AG10803 (cell line): ENCODE measurements at places on chromosomes 4 and X.

DNA sequence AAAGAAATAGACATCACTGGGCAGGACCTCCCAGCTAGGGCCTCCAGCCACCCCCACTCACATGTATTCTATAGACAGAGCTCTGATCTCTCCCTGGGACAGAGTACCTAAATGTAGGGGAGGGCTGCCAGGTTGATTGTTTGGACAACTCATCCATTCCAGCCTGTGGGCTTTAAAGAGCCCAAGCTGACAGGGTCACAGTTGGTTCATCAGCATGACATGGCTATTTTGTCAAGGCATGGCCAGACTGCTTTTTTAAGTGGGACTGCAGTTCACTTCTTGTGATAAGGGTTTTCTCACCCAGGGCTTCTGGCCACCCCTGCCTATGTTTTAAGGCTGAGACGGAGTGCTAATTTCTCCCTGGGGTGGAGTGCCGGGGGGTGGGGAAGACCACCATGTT lies 63.3 kb downstream of the KLHL4 start:
- DNase-seq: no peak

- no peak for DNase-seq
These were observed 331.6 kb downstream of the UNC5C start for GRCh38 chr4:95217197-95217596.

DNA sequence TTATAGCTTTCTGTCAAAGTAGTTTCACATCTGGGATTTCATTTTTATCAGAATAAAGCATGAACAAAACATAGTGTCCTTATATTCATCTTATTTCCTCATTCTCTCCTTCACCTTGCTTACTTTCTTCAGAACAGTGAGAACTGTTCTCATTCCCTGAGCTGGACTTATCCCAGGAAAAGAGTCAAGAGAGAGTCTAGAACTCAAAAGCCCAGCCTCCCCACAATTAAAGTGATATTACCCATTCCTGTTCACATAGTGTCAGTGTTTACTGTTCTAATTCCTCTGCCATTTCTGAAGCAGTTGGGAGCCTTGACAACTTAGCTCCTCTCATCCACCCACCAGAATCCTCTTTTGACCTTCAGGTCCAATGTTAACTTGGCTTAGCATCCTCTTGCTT lies 42.9 kb downstream of the RASSF6 start:
- DNase-seq: no peak

DNA sequence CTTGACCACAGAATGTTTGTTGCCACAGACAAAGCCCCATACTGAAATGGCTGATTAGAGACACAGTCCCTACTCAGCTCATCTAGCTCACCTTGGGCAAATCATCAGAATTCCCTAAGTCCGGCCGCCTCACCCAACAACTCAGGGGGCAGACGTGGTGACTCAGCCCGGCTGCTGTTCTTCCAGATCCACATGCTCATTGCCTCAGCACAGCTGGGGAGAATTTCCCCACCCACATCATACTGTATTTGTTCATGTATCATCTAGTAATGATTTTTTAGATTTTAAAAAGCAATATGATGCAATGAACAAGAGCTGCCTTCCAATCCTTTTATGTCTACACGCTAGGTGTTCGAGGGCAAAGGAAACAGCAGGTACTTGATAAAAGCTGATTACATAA lies 333.8 kb upstream of the TENM3 start:
- DNase-seq: peak; percentile 74

DNA sequence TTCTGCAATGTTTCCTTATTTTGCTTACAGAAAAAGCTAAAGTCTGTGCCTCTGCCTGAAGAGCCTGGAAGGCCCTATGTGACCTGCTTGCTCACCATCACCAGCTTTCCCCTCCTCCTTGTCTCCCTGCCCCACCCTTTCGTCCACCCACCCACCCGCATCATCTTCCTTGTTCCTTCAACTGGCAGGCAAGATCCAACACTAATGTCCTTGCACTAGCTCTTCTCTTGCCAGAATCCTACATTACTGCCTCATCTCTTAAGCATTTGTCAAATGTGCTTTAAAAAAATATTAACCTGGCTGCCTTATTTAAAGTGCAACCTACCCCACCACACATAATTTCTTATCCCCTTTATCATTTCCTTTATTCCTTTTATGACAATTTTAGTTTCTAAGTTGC lies 165.1 kb upstream of the PPP3CA start:
- DNase-seq: no peak

GRCh38 chr4:105092356-105092755 lies 54.3 kb upstream of the TET2 start:
- peak; percentile 73 for DNase-seq

- DNase-seq: no peak
These were observed 438.5 kb upstream of the INTU start for GRCh38 chr4:127194281-127194680.

DNA sequence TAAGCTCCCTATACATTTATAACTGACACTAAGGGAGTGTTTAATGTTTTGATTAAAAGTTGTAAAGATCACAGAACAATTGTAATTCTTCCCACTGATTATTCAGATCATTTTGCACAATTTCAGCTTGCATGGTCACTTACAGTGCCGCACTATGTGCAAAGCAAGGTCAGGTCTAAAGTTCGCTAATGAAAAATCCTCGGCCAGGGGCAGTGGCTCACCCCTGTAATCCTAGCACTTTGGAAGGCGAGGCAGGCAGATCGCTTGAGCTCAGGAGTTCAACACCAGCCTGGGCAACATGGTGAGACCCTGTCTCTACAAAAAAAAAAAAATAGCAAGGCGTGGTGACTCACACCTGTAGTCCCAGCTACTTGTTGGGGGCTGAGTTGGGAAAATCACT lies 57.0 kb downstream of the PKD2 start:
- no peak for DNase-seq

DNA sequence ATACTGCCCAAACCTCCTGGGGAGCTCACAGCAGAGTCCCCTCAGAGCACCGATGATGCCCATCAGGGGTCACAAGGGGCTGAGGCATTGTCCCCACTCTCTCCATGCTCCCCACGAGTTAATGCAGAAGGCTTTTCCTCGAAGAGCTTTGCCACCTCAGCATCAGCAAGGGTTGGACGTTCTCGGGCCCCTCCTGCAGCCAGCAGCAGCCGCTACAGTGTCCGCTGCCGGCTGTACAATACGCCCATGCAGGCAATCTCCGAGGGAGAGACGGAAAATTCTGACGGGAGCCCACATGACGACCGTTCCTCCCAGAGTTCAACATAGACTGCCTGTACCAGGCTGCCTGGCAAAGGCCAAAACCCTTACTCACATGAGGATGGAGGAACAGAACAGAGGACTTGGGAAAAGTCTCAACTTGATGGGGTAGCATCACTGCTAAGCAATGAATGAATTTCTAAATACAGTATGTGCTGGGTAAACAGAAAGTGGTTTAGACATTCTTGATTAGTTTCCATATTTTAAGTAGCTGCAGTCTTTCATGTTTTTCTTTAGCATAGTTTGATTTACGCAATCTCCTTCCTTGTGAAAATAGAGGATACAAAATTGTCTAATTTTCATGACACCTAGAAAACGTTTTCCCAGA lies 5.0 kb upstream of the SCML1 start:
- peak; percentile 65 for DNase-seq

DNA sequence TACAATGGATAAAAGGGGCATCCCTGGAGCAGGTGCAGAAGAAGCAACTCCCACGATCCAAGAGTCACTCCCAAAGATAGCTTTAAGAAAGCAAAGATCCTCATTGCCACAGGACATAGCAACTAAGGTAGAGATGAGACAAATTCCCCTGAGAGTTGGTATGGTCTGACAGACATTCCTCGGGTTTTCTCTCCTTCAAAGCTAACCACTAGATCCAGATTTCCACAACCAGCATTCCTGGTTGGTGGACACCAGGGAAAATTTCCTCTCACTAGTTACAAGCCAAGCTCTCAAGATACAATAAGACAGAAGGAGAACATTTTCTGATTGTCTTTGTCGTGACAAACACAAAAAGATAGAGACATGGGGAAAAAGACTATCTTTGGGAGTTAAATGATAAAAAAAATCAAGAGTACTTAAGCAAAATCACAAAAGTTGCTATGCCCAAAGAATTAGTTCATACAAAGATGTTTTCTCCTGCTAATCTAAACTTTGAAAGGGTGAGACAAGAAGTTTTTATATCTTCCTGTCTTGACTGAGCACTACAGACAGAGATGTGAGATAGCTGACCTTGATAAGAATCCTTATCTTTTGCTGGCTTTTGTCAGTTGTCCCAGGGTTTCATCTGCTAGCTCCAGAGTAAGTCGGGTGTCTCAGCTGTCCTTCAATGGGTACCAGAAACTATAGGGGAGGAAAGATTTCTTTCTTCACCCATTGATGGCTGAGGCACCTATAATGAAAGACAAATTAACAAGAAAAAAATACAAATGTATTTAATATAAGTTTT lies 200.5 kb downstream of the CENPC start:
- no peak for DNase-seq

DNA sequence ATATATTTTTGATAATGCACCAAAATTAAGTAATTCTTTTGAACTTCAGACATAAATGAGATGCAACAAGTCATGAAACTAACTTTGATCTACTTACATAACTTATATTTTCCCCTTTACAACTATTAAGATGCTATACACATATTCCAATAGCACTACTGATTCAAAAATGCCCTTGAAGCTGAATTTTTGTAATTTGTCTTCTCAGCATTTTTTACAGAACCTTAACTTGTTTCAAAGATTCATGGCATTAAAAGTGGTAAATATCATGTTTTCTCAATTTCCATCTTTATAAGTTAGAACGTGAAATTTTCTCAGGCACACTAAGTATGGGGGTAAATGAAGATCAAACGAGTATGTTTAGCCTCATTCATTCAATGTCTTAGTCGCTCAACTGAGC lies 460.0 kb upstream of the FAM241A start:
- DNase-seq: no peak

DNA sequence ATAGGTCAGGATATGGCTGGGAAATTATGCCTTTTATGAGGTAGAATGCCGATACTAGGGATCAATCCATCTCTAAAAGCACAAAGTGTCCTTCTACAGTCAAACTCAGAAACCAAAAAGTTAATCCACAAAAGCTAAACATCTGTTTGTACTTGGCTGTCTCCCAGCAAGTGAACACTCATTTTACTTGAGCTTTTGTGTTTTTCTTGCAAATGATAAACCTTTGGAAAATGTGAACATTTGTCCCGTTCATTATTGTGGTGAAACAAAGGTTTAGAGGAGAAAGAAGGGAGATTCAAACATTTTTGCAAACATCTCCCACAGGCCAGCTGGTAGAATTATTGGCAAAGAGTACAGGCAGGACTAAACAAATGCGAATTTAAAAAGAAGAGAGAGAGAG lies 300.6 kb upstream of the SPANXN1 start:
- DNase-seq: peak; percentile 40

DNA sequence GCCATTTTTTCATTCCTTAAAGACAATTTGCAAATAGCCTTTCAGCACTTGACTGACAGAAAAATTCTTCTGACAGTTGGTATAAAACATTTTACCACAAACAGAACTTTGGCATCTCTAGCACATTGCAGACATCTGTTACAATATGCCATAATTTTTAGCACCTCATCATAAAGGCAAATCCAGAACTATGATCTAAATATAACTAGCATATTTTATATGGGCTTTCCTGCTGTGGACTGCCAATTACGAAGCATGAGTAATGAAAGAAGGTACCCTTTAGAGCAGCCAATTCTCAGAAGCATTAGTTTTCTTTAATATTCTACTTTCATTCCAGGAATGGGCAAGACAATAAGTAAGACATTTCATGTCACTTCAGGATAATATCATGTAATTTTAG lies 647.4 kb upstream of the GALNT7 start:
- no peak for DNase-seq

- peak; percentile 36 for DNase-seq
These were observed 49.8 kb downstream of the EDNRA start for GRCh38 chr4:147530723-147531122.
